ENCODE measurements at places on chromosomes 3 and 15.

DNA sequence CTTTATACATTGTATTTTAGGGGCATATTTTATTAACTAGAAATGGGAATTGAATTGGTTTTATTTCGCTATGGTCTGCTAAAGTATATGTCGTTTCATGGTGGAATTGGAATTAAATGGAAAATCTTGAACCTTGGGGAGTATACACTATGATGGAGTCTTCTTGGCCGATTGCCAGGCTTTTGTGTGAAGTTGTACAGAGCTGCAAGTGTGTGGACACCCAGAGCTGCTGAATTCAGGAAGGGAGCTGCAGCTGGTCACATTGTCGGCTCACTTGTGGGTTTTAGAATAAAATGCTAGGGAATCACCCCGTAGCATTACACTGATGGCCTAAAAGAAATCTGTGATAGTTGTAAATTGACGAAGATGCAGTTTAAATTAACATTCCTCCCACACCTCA is 35.1 kb downstream of the USP3 start:
- no peak for DNase-seq

GRCh38 chr3:7207928-7208327 is 347.0 kb downstream of the GRM7 start:
- DNase-seq = no peak

- DNase-seq = peak; percentile 90
Observed at GRCh38 chr3:72591522-72592421, 256.5 kb downstream of the SHQ1 start.

GRCh38 chr15:69743091-69743490 is 290.5 kb downstream of the RPLP1 start:
- no peak for DNase-seq

DNA sequence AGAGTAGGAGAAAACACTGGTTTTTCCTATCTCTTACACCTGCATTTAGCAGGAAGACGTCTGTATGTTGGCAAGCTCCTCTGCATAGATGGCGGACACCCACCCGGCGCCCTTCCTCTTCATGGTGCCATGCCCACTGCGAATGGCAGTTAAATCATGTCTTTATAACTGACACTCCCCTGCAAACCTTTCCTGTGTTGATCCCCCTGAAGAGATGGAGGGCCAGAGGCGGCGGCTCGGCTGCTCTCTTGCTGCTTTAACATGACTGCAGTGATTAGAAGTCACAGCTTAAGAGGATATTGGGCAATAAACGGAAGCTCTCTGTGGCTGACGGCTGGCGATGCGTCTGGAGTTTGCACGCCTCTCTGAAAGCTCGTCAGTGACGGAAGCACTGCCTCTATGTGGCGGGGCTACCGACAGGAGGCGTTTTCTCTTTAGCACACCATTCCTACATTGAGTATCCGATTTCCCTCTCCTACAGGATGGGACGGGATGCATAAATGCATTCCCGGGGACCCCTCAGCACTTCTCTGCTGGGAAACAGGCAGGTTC is 25.5 kb upstream of the SNRPA1 start:
- DNase-seq = no peak

DNA sequence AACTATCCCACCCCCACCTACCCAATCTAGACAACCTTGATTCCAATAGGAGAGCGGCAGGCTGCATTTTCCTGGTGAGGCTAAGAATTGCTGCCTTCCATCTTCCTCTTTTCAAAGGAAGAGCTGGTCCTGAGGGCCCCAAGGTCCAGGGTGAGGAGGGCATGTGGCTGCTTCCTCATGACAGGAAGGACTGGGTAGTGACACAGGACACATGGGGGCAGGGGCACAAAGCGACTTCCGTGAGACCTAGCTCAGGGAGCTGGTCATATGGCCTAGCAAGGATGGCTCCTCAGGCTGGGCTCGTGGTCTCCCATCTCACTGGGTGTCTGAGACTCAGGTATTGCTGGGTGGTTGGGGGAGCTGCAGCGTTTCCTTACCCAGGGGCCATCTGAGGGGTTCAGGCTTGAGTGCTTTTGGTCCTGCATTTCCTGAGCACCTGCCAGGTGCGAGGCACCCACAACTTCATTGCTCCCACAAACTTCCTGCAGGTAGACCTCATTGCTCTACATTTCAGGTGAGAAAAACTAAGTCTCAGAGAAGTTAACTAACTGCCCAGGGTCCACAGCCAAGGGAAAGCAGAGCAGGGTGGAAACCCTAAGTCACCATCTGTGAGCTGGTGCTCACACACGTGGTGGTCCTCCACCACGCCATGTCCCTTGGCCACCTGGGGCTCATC is 160.0 kb upstream of the TLE3 start:
- DNase-seq = no peak

GRCh38 chr3:124351430-124352148 is 359.7 kb upstream of the ROPN1 start:
- DNase-seq = peak; percentile 28

DNA sequence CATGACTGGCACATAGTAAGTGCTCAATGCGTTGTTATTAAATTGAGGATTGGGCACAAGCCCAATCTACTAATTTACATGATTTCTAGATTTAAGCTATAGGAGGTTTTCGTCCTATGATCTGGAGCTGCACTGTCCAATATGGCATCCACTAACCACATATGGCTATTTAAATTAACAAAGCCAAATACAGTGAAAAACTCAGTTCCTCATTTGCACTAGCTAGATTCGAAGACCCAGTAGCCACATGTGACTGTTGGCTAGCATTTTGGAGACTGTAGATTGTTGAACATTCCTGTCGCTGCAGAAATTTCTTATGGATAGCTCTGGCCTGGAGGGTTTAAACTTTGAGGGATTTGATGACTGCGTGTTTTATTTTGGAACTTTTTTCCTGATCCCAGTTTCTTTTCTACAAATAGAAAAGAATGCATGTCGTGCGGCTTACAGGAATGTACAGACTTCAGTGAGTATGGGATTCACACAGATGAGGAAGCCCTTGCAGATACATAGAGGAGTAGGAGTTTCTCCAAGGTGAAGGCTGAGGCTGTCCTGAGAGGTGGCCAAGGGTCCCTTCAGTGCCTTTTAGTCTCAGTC is 82.8 kb downstream of the SLCO3A1 start:
- DNase-seq = no peak

- no peak for DNase-seq
Observed at GRCh38 chr3:57110798-57111197, 50.3 kb downstream of the SPATA12 start.

- no peak for DNase-seq
Observed at GRCh38 chr3:113219605-113220300, 8.4 kb downstream of the BOC start.

DNA sequence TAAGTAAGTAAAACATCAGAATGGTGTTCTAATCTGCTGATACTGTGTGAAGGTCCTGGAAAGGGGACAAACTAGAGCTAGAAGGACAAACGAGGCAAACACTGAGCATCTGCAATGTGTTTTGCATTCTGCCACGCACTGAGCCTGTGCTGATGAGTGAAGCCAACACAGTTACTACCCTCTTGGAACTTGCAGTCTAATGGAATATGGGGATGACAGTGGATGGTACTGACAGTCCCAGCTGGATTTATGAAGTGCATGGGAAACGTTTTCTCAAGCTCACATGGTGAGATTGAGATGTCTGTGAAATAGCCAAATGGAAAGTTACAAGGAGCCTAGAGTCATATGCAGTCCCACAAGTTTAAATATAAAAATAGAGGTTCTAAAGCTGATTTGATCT is 86.6 kb downstream of the FOXB1 start:
- DNase-seq = no peak

All from NCI-H226 (cell line).